SJSA1 (cell line): ENCODE measurements at places on chromosomes 16 and 17. TPM values are rescaled to one million over a fixed set of nuclear protein-coding genes. Genes with fewer than 3 reads are reported as not detected.

DNA sequence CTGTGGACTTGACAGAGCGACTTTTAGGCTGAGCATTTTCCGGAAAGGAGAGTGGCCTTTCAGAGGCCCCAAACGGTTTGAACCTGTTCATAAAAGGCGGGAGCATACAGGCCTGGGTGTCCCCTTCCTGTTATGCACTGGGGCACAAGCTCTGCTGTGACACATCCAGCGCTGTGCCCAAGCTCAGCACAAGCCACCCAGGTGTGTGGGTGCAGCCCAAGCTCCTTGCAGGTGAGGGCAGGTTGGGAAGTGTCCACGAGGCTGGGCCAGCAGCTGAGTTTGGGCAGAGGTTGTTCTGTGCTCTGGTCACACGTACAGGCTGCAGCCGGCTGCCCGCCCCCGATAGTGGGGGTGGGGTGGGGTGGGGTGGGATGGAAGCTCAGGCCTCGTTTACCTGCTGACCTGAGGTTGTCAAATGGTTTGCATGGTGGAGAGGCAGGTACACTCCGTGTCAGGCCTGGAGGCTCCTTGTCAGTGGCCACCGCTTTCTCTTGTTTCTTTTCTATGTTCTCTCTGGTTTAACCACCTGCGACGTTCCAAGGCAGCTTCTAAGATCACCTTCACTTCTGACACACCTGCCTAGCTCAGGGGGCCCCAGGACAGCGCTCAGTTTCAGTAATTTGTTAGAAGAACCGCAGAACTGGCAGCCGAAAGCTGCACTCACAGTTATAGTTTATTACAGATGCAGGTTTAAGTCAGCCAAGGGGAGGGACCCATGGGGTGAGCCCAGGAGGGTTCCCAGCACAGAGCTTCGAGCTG, 194.7 kb upstream of the CIBAR2 start:
- DNase-seq = no peak

DNA sequence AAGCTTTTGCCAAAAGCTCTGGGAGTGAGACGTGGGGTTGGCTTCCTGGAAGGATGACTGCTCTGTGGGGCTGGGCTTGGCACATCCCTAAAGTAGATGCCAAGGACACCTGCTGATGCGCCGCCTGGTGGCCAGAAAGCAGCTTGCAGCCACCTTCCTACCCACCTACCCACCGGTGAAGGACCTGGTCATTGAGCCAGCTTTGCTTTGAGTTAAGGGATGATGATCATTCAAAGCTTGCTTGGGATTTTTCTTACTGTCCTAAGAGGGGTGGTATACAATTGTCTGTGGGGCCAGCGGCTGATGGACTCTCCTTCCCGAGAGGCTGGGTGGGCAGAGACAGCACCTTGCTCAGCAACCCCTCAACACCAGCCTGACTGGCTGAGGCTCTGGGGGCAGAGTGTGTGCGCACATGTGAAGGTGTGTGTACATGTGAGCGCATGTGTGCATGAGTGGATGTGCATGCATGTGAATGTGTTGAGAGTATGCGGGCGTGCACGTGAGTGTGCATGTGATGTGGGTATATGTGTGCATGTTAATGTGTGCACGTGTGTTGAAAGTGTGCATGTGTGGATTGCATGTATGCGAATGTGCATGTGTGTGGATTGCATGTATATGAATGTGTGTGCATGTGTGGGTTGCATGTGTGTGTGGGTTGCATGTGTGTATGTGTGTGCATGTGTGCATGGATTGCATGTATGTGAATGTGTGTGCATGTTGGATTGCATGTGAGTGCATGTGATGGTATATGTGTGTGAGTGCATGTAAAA, 18.6 kb downstream of the C1QTNF1 start:
- DNase-seq = no peak

GRCh38 chr17:45149037-45149668, 878 bp downstream of the HEXIM1 start:
- DNase-seq = peak; percentile 92

GRCh38 chr16:72202014-72202413, 30.1 kb upstream of the PMFBP1 start:
- no peak for DNase-seq

DNA sequence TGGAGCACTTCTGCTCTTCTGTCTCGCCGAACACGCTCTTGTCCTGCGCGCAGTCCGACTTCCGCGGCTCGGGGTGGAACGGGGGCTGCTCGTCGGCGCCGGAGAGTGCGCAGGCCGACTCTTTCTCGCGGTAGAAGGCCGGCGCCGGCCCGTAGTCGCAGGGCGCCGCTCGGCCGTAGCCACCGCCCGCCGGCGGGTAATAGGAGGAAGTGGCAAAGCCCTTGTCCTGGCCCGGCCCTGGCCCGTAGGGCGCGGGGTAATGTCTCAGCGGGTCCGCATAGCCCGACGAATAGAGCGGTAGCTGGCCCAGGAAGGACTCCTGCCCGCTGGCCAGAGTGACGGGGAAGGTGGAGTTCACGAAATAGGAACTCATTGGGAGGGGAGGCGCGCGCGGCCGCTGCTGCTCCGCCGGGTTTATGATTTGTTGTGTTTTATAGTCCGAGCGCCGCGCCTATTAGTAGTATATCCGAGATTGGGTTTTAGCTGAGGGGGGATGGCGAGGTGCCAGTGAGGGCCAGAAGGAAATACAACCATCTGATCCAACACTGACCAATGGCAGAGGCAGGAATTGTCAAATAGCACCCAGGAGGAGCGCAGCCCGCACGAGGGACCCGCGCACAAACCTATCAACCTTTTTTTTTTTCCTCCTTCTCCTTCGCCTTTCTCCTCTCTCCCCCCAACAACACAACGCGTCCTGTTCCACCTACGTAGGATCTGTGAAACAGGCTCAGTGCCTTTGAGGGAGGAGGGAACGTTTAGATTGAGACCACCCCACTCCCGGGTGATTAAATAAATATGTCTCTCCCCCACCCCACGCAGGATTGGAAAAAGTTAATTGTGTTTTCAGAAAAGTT, 4.4 kb upstream of the HOXB5 start:
- no peak for DNase-seq

DNA sequence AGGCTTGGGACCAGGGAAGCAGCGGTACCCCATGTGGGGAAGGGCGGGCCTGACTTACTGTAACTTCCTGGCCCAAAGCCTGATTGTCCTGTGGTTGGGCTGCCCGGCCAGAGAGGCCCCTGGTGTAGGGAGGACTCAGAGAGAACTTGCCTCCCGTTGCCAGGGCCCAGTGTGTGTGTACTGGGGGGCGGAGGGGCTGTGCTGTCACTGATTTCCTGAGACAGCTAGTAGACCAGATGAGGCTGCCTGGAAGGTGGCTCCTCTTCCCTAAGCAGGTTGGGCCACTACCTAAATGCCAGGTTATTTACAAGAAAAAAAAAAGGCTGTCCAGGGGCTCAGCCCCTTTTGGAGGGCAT, 16.7 kb downstream of the SOCS3 start:
- peak; percentile 92 for DNase-seq

DNA sequence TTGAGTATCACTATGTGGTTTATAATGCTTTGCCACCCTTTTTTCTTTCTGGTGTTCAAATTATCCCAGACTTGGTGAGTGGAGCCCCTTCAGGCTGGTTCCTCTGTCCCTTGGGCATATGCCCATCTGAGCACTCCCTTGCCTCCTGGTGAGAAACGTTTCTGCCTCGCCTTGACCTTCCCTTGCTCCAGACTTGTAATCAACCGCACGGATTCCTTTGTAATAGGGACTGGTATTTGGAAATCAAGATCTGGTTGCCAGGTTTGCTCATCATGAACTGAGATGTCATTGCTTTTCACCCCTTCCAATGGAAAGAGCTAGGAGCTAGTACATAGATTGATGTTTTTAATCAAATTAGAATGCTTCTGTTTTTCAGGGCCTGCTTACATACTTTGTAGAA, 43.7 kb downstream of the SEC14L1 start:
- no peak for DNase-seq

- peak; percentile 16 for DNase-seq
Measured at GRCh38 chr17:1197781-1198490, 18.2 kb upstream of the ABR start.

DNA sequence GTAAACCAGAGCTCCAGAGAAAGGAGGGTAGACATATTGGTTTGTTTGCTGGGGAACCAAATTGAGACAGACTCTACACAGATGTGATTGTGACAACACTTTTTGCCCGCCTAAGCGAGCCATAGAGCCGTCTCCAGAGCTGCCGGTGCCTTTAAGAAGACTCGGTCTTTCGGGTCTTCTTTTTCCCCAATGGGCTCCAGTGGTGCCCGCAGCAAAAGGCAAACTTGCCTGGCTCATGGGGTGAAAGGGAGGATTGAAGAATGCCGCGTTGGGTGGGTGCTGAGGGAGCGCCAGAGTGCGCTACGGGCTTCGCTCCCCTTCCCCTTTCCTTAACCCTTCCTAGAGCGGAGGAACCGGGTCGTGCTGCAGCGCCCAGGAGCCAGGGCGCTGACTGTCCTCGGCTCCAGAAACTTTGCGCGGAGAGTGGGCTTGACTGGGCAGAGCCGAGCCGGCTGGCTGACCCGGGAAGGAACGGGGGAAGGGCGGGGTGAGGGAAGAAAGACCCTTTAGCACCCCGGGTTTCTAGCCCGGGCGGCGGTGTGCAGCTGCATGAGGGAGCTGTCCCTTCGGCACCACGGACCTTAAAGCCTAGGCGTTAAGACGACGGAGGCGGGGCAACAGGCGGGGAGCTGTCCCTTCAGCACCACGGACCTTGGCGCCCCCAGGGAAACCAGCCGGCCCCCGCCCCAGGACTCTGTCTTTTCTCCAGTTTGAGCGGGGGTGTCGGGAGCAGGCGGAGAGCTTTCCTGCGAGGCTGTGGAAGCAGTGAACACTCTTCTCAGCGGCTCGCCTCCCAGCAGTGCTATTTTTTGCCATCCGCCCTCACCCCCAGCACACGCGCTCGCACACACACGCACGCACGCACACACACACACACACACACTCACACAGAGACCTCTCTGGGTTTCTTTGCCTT, at the start of gene CACNG3:
CACNG3 (plus strand) TSS at position 880 of the 916 bp plus-strand sequence. CDS start 420 bp downstream, outside the sequence.
- peak; percentile 11 for DNase-seq

DNA sequence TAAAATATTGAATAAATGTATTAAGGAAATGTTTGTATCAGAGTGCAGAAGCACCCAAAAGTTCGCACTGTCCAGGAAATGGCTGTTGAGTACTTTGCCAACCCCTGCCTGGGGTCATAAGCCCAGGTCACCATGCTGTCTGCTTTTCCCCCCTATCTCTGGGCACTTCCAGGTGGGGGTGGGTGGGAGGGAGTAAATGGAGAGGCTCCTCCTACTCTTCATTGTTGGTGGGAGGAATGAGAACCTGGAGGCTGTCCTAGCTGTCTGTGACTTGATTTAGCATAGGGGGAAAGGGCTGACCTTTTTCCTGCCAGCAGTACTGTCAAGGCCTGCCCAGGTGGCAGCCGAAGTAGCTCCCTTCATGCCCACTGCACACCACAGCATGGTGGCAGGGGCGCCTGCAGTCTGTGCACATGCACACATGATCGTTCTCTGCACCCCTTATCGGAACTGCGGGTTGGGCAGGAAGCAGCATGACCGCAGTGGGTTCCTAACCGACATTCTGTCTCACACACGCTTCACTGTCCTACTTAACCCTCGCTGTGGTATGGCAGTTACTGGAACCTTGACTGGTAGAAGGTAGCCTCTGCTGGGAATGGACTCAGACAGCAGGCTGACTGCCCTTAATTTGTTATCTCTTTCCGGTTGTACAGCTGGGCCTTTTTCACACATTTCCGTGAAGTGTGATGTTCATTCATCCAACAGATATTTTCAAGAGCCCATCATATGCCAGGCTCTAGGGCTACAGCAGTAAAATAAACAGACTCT, 41.5 kb downstream of the LDHD start:
- no peak for DNase-seq

DNA sequence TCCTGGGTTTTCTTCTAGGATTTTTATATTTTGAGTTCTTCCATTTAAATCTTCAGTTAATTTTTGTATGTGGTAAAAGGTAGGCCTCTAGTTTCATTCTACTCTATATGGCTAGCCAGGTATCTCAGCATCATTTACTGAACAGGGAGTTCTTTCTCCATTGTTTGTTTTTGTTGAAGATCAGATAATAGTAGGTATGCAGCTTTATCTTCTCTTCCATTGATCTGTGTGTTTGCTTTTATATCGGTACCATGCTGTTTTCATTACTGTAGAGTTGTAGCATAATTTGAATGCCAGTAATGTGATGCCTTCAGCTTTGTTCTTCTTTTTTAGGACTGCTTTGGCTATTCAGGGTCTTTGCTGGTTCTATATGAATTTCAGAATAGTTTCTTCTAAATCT, 77.3 kb downstream of the USP22 start:
- no peak for DNase-seq

DNA sequence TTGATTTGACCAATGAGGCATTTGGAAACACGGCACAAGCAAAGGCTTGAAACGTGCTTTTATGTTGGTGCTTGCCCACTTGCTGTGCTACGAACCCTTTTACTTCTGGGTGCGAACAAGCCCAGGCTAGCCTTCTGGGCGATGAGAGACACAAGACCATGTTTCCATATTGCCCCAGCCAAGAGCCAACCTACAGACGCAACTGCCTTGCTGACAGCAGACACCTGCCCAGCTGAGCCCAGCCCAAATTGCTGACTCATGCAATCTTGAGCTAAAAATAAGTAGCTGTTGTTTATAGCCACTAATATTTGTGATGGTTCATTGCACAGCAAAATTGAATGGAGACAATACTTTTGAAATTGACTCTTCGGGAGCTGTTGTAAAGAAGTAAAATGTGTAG, 464.5 kb downstream of the WWOX start:
- no peak for DNase-seq

DNA sequence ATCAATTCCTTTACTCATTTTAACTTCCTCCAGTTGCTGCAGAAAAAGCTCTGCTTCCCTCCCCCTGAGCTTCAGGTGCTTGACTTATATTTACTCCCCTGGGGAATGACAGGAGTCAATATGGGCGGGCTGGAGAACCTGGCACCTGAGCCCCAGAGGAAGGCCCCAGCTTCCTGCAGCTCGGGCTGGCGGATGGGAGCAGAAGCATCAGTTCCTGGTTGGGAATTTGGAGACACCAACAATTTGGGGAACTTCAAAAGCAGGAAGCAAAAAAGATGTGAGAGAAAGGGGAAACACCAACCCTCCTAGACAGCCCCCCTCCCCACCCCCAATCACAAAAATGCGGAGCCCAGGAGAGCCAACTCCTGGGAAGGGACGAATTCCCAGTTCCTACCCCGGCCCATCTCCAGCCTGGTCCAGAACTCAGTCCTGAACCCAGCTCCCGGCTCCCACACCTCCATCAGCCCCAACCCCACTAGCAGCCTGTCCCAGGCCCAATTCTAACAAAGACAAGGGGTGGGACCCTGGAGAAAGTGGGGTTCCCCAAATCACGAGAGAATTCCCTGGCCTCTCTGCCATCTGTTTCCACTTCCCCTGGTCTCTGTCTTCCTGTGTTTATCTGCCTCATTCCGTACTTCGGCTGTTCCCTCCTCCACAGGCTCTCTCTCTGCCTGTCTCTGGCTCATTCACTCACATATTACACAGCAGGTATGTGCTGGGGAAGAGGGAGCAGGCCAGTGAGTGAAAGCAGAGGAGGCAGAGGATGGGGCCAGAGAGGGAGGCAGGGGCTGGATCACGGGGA, 16.2 kb upstream of the ASGR2 start:
- no peak for DNase-seq

- DNase-seq = no peak
Measured at GRCh38 chr16:58219432-58219831, 21.5 kb upstream of the CSNK2A2 start.

GRCh38 chr16:49414671-49415070, 41.1 kb downstream of the C16orf78 start:
- no peak for DNase-seq

The NOTUM gene
- total RNA-seq = 1.4 and 2.4 TPM in 2 replicates

The SLC5A11 gene
- 0.16 TPM in 1 of 2 replicates, not detected in the other for total RNA-seq

The DPEP3 gene
- not detected in 2 replicates for total RNA-seq

The TRPV3 gene
- total RNA-seq = not detected in 2 replicates

The CES4A gene
- not detected in 2 replicates for total RNA-seq

The CCL1 gene
- not detected in 2 replicates for total RNA-seq

The BCAR1 gene
- total RNA-seq = 86.6 and 93.5 TPM in 2 replicates

The TBX21 gene
- total RNA-seq = 0.22 TPM in 1 of 2 replicates, not detected in the other

The HID1 gene
- total RNA-seq = 0.16 TPM in 1 of 2 replicates, not detected in the other

The TPSB2 gene
- not detected in 2 replicates for total RNA-seq
